ENCODE measurements at places on chromosomes 13 and 19. TPM values are rescaled to one million over a fixed set of nuclear protein-coding genes. Genes with fewer than 3 reads are reported as not detected.

- no peaks in the 10 kb centered on the region for H3K27me3 ChIP-seq
- H3K27ac ChIP-seq = no peak overlapping the region
- no peaks in the 10 kb centered on the region for H3K4me1 ChIP-seq
- no peaks in the 10 kb centered on the region for H3K36me3 ChIP-seq
- no peak for DNase-seq
- no peak overlapping the region for H3K4me3 ChIP-seq
These were observed 38.9 kb downstream of the RASL11A start for GRCh38 chr13:27309401-27309958.

DNA sequence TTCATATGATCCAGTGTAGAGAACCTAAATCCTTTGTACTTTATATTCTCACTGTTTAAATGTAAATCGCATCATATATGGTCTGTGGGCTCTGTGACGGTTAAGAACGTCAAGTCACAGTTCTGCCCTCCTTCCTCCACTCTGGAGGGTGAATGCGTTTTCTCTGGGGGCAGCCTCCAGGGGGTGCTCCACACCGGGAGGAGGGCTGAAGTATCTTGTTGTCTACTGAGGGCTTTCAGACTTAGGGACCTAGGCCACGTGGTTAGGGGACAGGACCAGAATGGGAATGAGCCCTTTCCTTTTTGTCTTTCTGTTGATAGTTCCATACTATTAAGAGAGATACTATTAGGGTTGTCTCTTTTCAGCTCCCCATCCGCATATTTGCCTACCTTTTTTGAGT lies 504.9 kb downstream of the FGF9 start:
- no peaks in the 10 kb centered on the region for H3K27me3 ChIP-seq
- H3K4me1 ChIP-seq = no peaks in the 10 kb centered on the region
- no peaks in the 10 kb centered on the region for H3K36me3 ChIP-seq
- no peak for DNase-seq
- H3K4me3 ChIP-seq = no peak overlapping the region
- H3K27ac ChIP-seq = no peak overlapping the region

DNA sequence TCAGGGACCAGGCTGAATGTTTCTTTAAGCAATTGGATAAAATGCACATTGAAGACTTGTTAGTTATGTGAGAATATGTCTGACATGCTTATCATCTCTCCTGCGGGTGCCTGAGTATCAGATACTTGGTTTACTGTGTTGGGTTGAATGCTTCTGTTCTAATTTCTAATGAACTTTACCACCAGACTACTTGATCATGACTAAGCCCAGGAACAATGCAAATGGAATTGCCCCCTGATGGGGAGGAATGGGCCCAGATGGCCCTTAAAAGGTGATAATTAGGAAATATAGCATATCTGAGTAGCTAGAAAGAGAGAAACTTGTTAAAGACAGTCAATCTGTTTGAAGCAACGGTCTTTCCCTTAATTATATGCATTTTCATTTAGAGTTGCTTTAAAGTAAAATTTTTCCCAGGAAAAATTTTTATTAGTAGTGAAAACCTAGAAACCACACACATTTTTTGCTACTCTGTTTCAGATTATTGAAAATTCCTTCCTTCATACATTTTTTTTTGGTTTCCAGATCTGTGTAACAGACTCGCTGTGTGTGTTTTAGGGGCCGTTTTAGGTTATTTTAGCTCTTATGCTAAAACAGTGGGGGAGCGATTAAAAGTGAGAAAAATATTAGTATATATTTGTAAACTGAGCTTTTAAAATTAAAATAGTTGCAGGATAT lies 186.6 kb downstream of the TM9SF2 start:
- H3K27me3 ChIP-seq = no peaks in the 10 kb centered on the region
- no peak for DNase-seq
- H3K27ac ChIP-seq = no peak overlapping the region
- no peaks in the 10 kb centered on the region for H3K36me3 ChIP-seq

DNA sequence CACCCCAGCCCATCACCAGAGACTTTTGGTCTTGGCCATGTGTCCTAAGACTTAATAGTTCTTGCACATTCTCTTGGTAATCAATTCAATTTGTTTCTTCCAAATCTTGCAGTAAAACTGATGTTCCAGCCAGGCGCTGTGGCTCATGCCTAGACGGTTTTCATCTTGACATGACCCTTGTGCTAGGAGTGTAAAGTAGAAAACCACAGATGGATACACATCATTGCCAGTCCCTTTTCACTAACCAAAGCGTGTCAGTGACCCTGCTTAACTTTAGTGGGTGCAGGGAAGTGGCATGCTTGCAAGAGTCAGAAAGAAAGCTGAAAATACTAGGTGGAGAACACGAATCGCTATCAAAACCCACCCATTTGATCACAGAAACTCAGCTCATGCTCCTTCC lies 18.0 kb upstream of the CD70 start:
- no peak for DNase-seq
- no peaks in the 10 kb centered on the region for H3K27me3 ChIP-seq
- no peak overlapping the region for H3K4me3 ChIP-seq
- H3K4me1 ChIP-seq = no peaks in the 10 kb centered on the region
- no peak overlapping the region for H3K27ac ChIP-seq

DNA sequence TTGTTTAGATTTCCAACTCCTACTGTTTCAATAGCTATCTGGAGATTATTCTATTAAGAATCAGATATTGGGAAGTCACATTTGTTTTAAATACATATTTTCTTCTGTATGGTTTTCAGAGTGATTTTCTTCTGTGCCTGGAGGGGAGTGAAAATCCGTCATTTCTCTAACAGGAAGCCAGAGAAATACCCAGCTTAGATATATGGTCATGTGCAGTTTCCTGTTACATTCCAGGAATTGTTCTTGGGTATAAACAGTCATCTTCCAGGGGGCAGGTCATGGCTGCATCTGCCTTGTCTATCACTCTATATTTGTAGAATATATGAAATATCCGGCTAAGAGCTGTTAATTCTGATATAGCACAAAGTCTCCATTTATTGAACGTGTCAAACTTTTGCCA lies 77.5 kb upstream of the MIR17HG start:
- DNase-seq = no peak
- H3K27ac ChIP-seq = no peak overlapping the region
- H3K36me3 ChIP-seq = no peaks in the 10 kb centered on the region
- no peaks in the 10 kb centered on the region for H3K27me3 ChIP-seq

DNA sequence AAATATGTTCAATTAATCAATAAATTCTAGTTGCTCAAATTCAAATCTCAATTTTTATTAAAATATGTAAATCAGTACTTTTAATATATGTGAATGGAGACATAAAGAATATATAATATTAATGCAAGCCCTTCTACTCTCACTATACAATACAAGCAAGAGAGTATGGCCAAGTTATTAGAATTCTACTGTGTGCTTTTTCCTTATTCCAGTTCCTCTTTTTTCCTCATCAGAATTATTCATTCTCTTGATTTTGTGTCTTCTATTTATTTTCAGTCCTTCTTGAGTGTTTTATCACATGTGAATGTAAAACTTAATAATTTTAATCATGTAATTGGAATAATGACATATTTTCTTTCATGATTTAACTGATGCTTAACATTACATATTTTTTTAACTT lies 276.8 kb downstream of the PCDH20 start:
- no peak overlapping the region for H3K27ac ChIP-seq
- DNase-seq = no peak
- H3K27me3 ChIP-seq = no peaks in the 10 kb centered on the region
- H3K4me3 ChIP-seq = no peak overlapping the region
- H3K4me1 ChIP-seq = no peaks in the 10 kb centered on the region

GRCh38 chr13:95484052-95484451 lies 68.5 kb upstream of the CLDN10 start:
- no peak overlapping the region for H3K4me3 ChIP-seq
- H3K27ac ChIP-seq = no peak overlapping the region
- no peaks in the 10 kb centered on the region for H3K36me3 ChIP-seq
- H3K4me1 ChIP-seq = peaks cover 8% of the 10 kb centered on the region
- no peaks in the 10 kb centered on the region for H3K27me3 ChIP-seq

RASGRP4 gene
- 3.6 TPM for total RNA-seq

IGFL1 gene
- not detected for total RNA-seq

ZNF792 gene
- 5.5 TPM for total RNA-seq

RXFP2 gene
- total RNA-seq = 3.0 TPM

Measured in thoracic aorta (tissue), 2 donors.